Stimulated activated CD4-positive, alpha-beta T cell treated with anti-CD3 and anti-CD28 coated beads, TNF-alpha, amount 100 ng/mL, for 24 hours (primary cell): ENCODE measurements at places on chromosomes 16 and 17.

GRCh38 chr17:50961282-50962220 is 95.4 kb upstream of the TOB1 start:
- no peak for DNase-seq

DNA sequence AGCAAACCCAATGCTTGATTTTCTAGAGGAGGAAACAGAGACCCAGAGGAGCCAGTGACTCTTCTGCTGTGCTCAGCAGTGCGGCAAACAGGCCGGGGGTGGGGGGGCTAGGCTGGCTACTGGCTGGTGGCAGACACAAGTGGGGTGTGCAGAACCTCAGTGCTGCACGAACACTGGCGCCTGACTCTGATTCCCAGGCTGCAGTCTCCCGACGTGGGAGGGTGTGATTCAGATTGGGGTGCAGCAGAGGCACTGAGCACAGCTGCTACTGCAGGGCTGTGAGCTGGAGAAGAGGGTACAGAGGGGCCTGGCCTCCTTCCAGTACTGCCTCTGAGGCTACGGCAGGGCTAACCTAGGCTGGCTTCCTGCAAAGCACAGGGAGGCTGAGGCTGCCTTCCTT is 8.1 kb downstream of the RPL19 start:
- DNase-seq = no peak

- DNase-seq = peak; percentile 46
Observed at GRCh38 chr17:11598274-11599221, at the start of gene DNAH9. DNAH9 (plus strand) TSS chr17:11598470; CDS start chr17:11598499, 29 bp downstream.

DNA sequence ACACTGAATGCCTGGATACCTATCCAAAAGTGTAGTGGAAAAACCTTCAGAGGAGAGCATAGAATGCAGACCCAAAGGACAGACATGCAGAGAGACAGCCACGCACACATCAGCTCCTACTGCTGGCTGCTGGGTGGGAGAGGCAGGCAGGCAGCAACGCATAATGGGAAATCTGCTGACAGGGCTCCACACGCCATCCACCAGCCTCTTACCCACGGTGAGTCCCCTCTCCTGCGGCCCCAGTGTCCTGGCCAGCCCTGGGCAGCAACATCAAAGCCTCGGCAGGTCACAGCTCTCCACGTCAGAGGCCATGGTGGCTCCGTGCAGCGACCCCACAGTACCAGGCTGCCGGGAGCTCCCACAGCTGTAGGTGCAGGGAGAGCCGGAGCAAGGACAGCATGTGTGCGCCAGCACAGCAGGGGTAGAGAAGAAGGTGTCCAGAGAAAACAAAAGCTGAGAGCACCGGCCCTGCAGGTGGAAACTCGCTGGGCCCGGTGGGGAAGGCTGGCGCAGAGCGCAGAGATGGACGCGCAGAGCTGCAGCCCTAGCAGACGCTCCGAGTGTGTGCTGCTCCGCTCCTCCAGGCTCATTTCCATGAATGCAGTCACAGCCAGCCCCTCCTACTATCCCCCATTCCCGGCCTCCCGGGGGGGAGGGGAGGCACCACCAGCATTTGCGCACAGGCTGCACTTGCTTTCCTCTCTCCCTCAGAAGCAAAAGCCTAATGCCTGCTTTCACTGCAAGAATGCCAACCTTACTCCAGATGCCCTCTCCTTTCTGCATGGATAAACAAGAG is 58.9 kb downstream of the CYTH1 start:
- DNase-seq = no peak

GRCh38 chr16:73050201-73051099 is 2.5 kb upstream of the ZFHX3 start:
- DNase-seq = no peak

GRCh38 chr16:75555213-75555706 is 792 bp downstream of the TMEM231 start:
- no peak for DNase-seq

DNA sequence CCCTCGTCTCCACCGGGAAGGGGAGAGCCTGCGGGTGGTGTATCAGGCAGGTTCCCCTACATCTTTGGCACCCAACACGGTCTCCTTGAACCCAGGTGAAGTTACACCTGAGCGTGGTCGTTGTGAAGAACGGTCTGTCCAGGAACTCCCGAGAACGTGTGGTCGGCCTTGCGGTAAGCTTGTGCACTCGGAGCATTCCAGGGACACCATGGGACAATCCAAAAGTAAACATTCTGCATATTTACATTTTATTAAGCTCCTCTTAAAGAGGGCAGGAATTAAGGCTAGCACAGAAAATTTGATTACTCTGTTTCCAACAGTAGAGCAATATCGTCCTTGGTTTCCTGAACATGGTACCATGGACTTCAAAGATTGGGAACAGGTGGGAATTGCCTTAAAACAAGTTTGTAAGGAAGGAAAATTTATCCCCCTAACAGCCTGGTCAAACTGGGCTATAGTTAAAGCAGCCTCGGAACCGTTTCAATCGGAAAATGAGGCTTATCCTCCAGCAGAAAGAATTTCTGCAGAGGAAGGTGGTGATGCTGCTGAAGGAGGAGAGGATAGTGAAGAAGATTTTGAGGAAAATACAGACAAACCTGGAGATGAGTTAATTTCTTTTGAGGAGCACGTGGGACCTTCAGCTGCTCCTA is 18.2 kb downstream of the ALOX15B start:
- no peak for DNase-seq

GRCh38 chr17:72354071-72354470 is 233.3 kb downstream of the SOX9 start:
- DNase-seq = no peak

GRCh38 chr16:30903596-30903995 is 7.2 kb downstream of the CTF1 start:
- no peak for DNase-seq

- no peak for DNase-seq
Observed at GRCh38 chr17:65629234-65629690, 67.8 kb upstream of the AXIN2 start.

GRCh38 chr17:78501241-78502036 is 75.8 kb downstream of the DNAH17 start:
- DNase-seq = no peak

DNA sequence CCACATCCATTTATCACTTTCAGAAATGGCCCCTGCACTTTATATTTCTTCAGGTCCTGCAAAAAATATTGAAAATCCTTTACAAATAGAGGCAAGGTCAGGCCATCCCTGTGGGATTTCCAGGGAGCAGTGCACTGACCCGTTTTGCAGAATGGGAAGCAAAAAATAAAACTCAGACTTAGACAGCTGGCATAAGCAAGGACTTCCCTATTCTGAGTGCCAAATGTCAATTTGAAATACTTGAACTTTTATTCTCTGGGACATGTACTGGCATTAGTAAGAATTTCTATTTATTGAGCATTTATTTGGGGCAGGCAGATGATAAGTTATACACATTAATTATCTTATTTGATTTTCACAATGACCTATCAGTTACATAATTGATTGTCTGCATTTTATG is 32.4 kb downstream of the PRKCB start:
- no peak for DNase-seq

DNA sequence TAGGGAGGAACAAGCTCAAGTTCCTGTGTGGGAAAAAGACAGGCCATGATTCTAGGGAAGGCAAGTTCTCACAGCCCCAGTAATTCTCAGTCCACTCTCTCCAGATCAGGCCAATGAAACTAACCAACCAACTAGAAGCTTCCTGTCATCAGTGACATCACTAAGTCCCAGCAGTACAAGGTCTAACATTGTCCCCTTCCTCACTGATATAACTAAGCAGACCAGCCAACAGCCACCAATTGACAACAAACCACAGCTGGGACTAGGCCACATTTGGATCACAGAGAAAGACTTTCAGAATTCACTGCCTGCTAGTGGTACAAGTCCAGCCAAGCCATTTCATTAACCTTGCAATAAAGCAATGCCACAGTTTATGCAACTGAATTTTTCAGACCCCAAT is 94.0 kb downstream of the CACNG1 start:
- DNase-seq = no peak

DNA sequence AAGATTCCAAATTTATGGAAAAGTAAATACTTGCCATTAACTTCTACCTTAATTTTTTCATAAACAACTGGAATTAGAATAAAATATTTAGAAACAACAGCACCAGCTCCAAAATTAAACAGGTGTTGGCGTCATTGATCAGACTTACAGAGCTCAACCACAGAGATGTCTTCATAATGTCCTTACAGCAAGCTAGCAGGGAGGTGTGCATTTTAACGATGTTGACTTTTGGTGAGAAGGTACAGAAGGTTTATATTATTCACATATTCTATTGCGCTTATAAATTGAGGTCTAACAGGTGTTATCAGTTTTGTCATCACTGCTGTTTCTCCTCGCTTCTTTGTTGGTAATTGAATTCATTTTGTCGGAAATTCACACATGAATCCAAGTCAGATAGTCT is 226.2 kb upstream of the CA10 start:
- DNase-seq = no peak

DNA sequence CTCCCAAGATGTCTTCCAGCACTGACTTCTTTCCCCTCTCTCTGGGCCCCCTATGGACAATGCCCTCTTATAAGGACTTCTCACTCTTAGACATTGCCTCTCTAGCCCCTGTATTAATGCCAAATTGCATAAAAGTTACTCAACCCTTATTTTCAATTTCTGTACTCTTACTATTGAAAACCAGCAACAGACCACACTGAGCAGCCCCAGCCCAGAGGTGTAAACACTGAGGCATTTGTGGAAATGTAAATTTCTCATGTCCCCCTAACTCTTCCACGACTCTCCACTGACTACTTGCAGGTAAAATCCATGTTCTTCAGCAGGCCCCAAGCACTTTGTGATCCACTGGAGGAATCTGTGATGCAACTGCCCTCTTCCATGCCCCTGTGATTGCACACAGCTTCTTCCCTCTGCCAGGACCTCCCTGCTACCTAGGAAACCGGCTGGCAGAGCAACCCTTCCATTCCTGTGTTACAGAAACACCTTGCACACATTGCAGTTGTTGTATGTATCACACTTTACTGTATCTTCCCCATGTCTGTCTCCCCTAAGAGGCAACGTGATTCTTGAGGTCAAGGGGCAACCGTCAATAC is 4.4 kb downstream of the N4BP1 start:
- no peak for DNase-seq

- DNase-seq = no peak
Observed at GRCh38 chr16:4976079-4976478, 17.9 kb downstream of the SEC14L5 start.

DNA sequence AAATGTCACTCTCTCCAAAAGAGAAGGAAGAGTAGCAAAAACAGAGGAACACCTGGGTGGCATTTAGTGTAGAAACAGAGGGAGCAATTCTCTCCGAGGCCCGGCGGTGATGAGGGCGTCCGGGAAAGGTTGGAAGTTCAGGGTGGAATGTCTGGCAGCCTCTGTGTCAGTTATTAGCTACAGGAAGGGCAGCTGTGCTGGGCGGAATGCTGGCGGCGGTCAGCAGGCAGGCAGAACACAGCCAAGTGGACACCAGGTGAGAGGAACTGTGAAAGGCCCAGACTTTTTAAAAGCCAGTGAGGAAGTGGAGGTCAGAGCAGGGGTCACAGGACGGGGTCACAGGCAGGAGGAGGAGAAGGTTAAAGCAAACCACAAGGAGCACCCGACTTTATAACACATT is 238.1 kb downstream of the NTN1 start:
- DNase-seq = no peak

- DNase-seq = no peak
Observed at GRCh38 chr16:86515413-86515776, 5.1 kb downstream of the FOXF1 start.

- no peak for DNase-seq
Observed at GRCh38 chr17:38861399-38861843, 7.9 kb upstream of the RPL23 start.

DNA sequence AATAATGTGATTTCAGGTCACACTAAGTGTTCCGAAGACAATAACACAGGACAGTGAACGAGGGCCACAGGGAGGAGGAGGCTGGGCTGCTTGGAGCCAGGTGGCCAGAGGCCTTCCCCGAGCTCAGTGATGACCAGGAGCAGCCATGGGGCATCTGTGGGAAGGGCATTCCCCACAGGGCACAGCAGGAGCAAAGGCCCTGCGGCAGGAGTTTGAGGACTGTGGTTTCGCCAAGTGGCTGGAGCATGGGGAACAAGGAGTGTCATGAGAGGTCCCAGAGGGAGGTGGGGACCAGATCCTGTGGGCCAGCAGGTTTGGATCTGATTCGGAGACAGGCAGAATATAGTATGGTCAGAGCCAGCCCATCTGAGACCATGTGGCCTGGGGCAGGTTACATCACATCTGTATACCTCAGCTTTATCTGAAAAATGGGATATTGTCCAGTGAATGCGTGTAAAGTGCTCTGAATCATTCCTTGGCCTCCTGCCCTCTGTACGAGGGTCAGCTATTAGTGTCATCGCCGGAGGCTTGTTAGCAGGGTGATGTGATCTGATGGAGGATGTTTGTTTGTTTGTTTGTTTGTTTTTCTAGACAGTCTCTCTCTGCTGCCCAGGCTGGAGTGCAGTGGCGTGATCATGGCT is 176.8 kb downstream of the KATNIP start:
- DNase-seq = no peak

- no peak for DNase-seq
Observed at GRCh38 chr17:8360260-8360659, 16.2 kb downstream of the KRABD2 start.

DNA sequence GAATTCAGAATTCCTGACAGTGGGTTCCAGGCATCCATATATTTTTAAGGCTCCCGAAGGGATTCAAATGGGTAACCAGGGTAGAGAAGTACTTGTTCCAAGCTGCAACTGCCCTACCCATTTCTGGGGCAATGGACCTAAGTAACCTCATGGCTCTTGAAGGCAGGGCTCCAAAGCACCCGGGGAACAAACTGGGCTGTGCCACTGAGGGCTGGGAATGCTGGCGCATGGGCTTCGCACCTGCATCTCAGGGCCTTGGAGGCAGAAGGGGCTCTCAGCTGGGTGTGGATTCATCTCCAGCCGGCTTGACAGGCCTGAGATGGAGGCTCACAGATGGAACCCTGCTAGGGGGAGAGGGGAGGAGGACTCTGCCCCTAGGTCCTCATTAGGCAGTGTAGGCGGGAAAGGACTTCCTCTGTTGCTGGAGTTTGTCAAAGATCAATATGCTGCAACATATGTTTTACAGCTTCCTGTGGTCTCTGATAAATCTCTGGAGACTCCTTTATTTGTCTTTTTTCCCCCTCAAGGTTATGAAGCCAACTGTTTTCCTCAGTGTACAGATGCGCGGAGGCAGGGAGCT is 232.3 kb upstream of the NLRP1 start:
- no peak for DNase-seq

DNA sequence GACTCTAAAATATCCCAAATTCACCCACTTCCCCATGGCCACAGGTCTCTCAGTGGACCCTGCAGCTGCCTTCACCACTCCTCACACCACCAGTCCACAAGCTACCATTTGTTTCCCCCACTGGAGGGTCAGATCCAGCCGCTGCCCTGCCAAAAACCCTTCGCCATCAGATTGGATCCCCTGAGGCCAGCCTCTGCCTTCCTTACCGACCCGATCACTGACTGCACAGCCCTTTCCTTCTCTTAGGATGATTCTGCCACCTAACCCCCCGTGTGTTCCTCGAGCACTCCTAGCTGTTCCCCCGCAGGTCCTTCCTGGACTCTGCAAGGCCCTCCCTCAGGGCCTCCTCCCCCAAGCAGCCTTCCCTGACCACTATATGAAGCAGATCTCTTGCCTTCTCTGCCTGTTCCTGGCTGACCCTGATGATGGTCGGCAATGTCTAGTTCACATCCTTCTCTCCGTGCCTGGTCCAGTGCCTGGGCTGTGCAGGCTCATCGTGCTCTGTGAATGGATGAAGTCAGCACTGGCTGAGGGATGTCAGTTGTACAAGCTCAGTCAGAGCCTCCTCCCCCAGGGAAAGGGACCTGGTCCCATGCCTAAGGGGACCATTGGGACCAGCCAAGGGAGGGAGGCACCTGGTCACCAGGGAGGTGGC is 46.0 kb downstream of the CPNE2 start:
- DNase-seq = no peak

- no peak for DNase-seq
Observed at GRCh38 chr17:68102318-68102758, 66.8 kb downstream of the KPNA2 start.

- DNase-seq = no peak
Observed at GRCh38 chr17:81494626-81495377, 17.8 kb downstream of the ACTG1 start.
